Caudate nucleus (tissue), 63 donors: ENCODE measurements at places on chromosomes 1 and 21.

GRCh38 chr1:242579528-242580235, 55.2 kb upstream of the PLD5 start:
- no peak for DNase-seq

GRCh38 chr1:206023695-206024094, at the start of gene CTSE:
CTSE (minus strand) TSS chr1:206023895; CDS start chr1:206023791, 104 bp downstream.
- no peak for DNase-seq

DNA sequence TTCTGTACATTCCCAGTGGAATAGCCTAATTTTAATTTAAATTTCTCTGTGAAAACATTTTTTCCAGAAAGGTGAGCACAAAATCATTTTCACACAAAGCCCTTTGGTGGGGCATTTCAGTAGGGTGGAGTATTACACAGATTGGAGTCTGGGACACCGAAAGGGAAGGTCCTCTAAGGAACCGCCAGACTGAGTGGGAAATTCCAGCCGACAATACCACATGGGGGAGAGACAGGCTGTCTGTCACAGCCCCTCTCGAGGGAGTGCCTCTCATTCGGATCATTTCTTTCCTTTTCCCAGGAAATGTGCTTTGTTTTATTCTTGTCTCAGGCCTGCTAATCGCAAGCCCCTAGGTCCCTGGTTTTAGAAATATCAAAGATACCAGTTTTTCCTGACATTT, 150.6 kb upstream of the HOOK1 start:
- no peak for DNase-seq

GRCh38 chr1:7659514-7659913, 111.6 kb upstream of the VAMP3 start:
- DNase-seq: no peak

DNA sequence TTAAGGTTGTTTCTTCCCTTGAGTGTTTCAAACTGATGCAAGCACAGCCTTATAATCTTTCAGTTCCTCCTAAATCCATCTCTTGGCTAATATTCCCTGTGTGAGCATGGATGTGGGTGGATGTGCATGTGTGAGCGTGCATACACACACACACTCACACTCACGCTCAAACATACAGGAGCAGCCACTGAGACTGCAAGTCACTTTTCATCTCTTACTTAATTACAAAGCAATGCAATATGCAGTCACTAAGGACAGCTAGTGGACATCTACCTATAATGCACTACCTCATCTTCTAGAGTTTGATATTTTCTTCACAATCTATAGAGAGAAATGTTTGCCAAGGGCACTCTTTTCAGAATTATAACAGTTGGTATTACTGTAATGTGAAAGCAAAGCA, 1.4 kb downstream of the ESRRG start:
- DNase-seq: no peak

GRCh38 chr1:153505576-153505975, 30.2 kb downstream of the S100A6 start:
- DNase-seq: no peak

GRCh38 chr1:178644308-178645120, 80.5 kb upstream of the RALGPS2 start:
- no peak for DNase-seq

DNA sequence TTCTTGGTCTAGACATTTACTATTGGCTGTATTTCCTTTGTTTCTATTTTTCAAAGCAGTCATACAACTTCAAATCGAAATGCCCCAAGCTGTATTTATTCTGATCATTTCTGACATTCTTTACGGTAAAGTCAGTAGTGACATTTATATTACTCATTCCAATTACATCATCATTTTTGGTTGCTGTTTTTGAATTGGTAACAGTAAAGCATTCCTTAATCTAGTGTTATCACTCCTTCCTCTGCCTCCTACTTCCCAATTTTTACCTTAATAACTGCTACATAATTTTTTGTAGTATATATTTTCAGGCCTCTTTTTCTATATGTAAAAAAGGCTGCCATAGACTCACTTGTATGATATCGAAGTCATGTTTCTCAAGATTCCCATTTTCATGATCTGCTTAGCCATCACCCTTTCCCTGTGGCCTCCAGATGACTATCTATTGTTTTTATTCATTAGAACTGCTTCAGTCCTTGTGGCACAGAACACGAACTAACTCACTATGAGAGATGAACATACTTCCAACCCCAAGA, 167.2 kb downstream of the RUNX1 start:
- DNase-seq: no peak

DNA sequence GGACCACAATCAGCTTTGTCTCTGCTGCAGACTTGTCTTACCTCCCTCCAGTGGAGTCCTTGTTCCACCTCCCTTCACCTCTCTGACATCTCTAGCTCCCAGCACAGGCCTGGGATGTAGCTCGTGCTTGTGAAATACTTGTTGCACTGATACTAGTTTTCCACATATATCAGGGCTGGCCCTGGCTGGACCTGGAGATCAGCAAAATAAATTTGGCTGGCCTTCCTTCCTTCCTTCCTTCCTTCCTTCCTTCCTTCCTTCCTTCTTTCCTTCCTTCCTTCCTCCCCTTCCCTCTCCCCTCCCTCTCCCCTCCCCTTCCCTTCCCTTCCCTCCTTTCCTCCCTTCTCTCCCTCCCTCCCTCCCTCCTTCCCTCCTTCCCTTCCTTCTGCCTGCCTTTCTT, 196.5 kb downstream of the HIVEP3 start:
- DNase-seq: no peak

DNA sequence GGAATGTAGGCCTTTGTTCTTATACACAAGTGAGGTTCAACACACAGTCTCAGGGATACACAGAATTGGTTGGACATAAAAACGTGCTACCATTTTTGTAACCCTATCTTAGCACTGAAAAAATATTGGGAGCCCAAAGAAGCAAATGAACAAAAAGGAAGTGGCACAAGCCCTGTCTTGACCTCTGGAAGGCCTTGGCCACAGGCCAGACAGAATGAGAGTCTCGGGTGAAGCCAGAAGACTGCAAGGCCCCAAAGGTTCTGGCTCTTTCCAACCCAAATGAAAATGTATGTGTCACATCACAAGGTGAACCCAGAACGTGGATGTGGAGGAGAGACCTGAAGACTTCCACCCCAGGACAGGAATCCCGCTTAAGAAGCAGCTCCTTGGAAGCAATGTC, 57.3 kb downstream of the PGBD5 start:
- DNase-seq: no peak
